ENCODE measurements at places on chromosomes 6 and 20.

- DNase-seq: no peak
Measured at GRCh38 chr6:71420095-71420692, 131.6 kb downstream of the OGFRL1 start.

GRCh38 chr6:113655761-113656160 is 201.4 kb upstream of the MARCKS start:
- peak; percentile 68 for DNase-seq

DNA sequence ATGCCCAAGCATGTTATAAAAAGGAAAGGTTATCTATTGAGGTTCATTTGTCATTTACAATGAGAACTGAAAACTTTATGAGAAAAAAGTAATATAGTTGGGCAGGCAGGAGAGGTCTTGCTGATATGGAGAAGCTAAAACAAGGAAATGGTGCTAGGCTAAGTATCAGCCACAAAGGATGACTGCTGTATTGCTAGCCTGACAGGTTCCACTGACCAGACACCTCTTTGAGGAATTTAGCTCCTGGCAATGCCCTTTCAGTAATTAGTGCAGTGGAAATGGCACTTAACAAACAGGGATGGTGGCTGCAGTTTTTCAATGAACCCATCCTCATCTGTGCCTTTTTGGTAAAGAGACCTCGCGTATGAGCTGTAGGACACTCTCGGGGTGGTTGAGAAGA is 284.4 kb downstream of the ZFAND3 start:
- DNase-seq: no peak

- no peak for DNase-seq
Measured at GRCh38 chr6:143782481-143782880, 60.7 kb upstream of the LTV1 start.

DNA sequence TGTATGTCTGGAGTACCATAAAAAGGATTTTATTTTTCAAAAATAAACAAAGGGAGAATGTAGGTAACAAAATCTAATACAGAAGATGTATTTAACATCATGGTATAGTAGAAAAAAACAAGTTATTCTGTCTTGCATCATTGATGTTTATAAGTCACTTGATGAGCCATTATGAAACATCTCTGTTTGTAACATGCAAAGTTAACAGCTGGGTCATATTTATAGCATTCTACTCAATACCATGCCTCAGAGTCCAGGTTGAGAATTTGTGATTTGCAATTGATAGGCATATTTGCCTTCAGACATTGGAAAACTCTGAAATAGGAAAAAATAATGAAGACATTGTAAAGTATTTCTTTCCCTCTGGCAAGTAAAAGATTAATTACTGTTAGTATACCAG is 52.3 kb upstream of the IL20RA start:
- DNase-seq: no peak

GRCh38 chr6:73134588-73134987 is 90.7 kb downstream of the KHDC1L start:
- DNase-seq: peak; percentile 11

DNA sequence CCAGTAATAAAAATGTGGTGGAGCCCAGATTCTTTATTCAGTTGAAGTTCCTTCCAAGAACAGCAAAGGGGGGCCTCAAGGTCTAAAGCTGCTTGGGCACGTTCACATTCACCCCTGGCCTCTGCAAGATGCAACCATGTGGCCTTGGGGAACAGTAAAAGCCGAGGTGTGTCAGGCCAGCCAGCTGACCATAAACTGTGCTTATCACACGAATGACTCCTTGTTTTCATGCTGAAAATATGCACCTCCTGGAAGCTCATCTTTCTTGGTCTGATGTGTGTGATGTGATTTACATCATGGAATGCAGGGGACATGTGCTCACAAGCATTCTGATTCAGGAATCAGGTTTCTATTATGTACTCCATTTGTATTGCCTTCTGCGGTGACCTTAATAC is 211.6 kb upstream of the MARCKS start:
- DNase-seq: peak; percentile 100

- peak; percentile 54 for DNase-seq
Measured at GRCh38 chr6:144335914-144336313, 50.8 kb downstream of the UTRN start.

DNA sequence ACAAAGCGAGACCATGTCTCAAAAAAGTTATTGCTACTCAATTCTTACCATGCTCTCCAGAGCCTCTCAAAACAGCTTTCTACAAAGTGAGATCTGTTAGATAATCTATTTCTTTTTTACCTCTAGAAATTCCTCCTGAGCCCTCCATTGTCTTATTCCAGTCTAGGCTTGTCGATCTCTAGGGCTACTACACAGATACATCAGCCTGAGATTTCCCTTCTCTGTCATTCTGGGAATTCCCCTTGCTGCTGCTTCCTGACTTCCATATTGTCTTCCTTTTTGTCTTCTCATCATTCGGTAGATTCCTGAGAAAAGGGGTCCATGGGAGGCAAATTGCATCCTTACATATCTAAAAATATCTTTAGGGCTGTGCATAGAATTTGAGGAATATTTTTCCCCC is 75.6 kb upstream of the GNRH2 start:
- DNase-seq: peak; percentile 67

DNA sequence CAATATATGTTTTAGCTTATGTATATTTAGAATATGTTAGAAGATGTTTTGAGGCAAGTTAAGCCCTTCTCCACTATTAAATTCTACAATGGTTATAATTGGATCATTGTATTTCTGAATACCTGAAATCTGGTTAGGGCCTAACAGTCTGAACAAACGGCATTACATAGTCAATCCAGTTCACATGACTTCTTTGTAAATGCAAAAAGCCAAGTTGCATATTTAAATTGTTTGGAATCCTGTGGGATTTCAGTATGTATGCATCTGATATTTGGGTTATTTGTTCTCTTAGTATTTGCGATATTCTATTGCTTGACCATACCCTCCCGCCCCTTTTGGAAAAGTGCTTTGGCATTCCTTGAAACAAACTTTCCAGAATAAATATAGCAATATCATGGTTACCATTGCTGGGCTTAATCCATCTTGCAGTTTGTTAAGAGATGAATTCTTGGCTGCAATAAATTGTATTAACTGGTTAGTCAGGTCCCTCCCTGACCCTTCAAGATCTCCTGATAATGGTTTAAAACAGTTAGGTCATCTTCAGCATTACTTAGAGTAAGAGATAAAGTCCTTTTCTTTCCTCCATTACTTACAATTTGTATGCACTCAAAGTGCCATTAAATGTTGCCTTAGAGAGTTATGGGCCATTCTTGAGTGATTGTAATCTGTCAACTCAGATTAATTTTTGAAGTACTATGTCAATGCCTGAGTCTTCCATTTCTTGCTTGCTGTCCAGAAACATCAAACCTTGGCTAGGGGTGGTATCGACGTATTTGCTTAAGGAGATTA is 36.5 kb downstream of the LRRC1 start:
- DNase-seq: no peak

- no peak for DNase-seq
Measured at GRCh38 chr6:35173427-35174087, 32.4 kb upstream of the TCP11 start.

GRCh38 chr20:33465481-33466302 is 22.1 kb upstream of the SNTA1 start:
- no peak for DNase-seq

GRCh38 chr20:54469952-54470351 is 5.4 kb upstream of the DOK5 start:
- DNase-seq: no peak

DNA sequence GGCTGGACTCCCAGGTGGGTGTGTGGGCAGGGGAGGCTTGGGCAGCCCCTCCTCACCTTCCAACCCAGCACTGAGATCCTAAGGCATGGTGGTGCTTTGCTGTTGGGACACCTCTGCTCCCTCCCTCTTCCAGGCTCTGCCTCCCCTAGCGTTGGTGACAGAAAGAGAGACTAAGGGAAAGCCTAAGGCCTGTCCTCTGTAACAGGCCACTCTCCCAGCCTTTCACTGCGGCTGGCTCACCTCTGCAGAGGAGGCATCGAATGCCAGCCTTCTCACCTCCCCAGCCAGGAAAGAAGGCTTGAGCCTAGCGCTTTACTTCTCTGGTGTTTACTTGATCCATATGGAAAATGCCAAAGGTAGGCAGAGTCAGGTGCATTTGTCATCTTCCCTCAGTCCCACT is 3.5 kb upstream of the CDH26 start:
- no peak for DNase-seq

DNA sequence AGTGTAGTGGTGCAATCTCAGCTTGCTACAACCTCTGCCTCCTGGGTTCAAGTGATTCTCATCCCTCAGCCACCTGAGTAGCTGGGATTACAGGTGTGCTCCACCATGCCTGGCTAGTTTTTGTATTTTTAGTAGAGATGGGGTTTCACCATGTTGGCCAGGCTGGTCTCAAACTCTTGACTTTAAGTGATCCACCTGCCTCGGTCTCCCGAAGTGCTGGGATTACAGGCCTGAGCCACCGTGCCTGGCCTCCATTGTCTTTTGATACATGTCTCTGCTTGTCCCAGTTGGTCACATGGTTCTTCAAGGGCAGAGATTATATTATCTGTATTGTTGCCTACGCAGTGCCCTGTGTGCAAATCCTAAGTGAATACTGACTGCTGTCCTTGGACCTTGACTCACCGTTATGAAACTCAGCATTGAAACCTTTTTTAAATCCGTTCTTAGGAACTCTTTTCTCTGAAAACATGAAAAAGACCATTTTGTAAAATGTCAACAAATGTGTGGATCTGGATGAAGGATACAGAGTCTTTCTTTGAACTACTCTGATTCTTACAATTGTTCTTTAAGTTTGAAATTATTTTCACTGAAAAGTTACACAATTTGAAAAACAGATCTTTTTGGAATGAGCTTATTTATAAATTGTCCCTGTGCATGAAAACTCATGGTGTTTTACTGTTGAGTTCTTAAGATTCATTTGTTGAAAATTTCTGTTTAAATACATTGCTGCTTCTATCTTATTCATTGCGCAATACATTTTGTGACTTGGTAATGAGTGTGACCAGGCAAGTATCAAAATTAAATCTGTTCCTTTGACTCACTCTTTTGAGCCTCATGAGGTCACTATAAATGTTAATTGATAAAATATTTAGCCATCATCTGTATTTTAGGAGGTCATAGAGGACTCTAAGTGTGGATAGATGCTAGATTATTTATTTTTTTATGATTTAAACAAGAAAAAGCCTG is 293.5 kb downstream of the UTRN start:
- peak; percentile 20 for DNase-seq

DNA sequence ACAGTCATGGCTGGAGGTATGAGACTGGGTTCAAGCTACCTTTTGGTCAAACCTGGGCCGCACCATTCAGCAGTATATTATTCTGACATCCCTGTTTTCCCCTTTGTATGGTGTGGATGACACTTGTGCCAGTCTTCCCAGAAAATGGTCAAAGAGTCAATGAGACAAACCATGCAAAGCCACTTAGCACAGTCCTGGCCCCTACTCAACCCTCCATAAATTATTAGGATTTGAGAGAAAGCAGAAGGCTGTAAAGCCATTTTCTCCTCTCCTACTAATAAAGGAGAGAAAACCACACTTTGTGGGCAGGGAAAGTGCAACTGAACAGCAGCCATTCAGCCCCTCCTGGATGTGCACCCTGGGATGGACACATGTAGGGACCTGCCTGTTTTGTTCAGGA is 236.2 kb downstream of the SLC24A3 start:
- no peak for DNase-seq

DNA sequence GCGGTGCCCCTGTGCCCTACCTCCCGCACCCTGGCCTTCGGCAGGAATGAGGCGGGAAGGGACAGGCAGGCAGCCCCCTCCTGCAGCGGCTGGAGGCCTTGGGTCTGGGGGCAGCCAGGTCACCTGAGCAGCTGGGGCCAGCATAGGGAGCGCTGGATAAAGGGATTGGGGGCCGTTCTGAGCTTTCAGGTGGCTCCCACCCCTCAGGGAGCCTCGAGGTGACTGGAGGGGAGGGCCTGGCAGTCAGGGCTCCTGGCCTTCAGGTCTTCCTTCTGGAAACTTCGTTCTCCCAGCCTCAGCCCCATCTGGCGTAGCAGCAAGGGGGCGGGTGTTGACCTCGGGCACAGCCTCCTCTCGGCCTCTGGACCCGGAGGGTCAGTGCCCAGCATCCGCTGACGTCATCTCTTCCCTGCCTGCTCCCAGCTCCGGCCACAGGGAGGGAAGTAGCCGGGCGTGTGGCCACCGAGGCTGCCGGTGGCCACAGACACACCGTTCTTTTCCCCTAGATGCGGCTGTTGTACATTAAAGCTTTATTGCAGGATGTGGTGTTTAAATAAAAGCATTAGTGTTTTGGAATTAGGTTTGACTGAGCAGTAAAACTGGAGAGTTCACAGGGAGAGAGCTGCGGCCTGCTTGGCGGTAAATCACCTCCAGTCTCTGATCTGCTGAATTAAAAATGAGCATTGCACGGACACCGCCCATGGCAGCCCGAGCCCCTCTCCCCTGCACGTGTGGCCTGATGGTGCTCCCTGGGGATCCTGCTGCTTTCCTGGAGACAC is 80.0 kb upstream of the GATA5 start:
- no peak for DNase-seq

GRCh38 chr6:152004896-152005295 is 197.4 kb downstream of the ESR1 start:
- DNase-seq: no peak

- no peak for DNase-seq
Measured at GRCh38 chr20:20690676-20691476, 21.6 kb downstream of the RALGAPA2 start.

DNA sequence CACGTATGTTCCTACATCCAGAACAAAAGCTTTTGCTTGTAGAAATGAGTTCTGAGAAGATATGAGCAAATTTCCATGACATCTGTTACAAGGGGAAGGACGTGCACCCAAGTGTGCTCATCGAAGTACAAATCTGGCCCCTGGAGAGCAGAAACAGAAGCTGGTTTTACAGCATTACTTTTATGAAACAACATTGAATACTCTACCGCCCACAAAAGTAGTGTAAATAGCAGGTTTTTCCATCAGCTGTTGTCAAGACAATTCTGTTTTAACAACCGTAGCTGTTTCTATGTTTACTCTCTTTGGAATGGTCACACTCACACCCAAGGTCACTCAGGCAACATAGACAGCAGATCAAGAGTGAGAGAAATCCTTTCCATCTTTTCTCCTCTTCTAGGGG is 114.2 kb upstream of the SSTR4 start:
- no peak for DNase-seq
